ENCODE measurements at places on chromosomes 2 and 18.
A peak's percentile ranks its signal among the peaks of the same experiment; 100 is the strongest.

GRCh38 chr2:78977661-78978145, 47.8 kb upstream of the REG3G start:
- DNase-seq: no peak

DNA sequence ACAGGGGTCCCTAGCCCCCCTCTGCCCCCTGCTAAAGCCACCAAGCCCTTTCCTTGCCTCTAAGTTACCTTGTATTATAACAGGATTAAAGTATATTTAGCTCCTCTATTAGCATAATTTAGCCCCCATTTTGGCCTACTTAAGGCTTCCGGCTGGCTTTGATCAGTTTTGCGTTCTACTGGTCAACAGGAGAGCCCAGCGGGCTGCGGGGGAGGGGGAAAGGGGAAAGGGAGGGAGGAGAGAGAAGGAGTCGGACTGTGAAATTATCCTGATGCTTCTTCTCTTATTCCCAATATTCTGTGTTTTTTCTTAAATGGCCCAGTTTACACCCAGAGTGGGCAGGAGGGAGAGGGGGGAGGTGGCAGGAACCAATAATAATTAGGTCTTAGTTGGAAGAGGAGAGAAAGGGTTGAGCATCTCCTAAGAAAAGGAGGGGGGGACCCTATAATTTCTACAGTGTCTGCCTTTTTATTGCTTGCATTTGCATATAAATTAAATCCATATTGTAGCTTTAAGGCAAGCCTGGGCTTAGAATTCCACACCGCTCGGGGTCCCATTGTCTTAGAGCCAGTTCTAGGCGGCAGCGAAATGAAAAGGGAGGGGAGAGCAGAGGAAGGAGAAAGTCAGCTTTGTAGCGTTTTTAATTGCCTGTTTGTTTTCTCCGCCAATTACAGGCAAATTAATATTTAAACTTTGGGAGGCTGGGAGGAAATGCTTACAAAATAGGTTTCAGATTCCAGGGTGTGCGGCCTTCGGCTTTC, 39.6 kb downstream of the EN1 start:
- DNase-seq: no peak

GRCh38 chr2:224882291-224883171, 159.7 kb downstream of the DOCK10 start:
- no peak for DNase-seq

DNA sequence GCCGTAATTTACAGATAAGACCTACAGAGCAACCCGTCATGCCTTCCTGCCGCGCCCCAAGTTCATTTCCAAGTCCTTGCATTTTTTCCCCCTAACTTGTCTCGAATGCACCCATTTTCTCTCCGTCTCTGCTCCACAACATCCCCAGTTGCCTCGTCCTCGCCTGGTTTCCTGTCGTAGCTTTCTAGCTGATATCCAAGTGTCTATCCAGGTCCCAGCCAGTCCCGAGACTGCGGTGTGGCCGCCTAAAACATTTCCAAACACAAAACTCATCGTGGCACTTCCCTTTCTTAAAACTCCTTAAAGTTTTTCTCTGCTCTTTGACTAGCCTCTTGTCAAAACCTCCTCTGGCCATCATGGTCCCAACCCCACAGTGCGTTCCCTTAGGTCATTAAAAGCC, 1.2 kb upstream of the BARD1 start:
- no peak for DNase-seq

GRCh38 chr18:37334631-37335408, 230.8 kb downstream of the CELF4 start:
- DNase-seq: no peak

DNA sequence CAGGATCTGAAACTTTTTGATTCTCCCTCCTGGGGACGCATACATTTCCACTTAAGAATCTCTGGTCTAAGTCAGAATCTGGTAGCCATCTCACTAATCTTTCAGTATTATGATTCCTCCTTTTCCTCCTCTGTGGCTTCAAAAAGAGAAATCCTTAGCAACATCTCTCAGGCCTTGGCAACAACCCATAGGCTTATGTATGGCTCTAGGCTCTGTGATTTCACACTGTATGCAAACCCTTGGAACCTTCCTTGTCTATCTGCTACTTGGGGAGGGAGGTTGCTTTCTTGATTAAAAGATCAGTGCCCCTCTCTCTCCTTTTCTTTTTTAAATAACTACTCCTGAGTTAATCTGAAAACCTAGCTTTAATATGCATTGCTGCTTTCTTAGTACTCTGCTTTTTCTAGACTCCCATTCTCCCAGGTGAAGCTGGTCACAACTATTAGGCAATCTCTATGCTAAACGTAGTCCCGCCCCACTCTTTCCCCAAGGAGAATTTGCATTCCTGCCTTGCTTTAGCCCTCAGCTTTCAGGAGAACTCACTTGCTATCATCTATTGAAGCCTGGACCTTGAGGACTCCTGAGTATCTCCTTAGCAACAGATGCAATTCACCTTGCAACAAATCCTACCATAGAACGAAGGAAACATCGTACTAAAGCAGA, 72.2 kb upstream of the L3MBTL4 start:
- DNase-seq: no peak

GRCh38 chr2:88429929-88430328, 22.6 kb downstream of the FOXI3 start:
- no peak for DNase-seq

DNA sequence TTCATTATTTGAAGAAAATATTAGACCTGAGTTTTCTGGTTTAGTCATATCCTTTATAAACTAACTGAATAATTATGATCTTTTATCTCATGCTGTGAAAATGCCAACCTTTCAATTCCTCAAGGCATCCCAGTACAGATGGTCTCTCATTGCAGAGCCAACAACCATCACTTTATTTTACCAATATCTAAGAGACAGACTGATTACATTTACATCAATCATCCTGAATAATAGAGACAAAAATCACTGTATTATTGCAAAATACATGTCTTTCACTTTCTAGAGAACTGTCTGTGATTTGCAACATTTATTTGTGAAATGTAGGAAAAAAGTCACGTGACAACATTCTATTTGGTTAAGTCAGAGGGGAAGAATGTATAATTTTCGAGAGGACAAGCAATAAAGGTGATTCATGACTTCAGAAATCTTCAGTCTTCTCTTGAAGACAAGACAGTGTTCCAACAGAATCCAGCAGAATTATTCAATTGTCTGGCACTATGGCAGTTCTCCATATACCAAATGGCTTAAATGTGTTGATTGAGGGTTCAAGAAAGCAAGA, 503.6 kb upstream of the SYT4 start:
- no peak for DNase-seq

- DNase-seq: no peak
These were observed 44.5 kb upstream of the MYCN start for GRCh38 chr2:15895615-15896469.

- DNase-seq: no peak
These were observed 282.2 kb upstream of the ST6GAL2 start for GRCh38 chr2:107168141-107168540.

DNA sequence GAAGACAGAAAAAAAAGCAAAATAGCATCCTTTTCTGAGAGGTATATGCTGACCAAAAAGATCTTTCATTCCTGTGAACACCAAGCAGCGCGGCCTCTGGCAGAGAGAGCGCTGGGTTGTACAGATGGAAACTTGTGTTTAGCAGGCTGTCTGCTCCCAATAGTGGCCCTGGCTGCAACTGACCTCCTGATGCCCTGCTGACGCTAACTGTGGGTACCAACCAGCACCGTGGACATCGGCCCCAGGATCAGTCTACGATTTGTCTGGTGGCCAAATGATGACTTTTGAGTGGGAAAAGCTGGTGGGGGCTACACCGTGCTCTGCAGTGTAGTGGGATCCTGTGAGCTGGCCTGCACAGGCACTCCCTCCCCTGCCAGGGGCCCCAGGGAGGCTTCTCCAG, 15.7 kb downstream of the COA5 start:
- no peak for DNase-seq

GRCh38 chr2:218125095-218125494, 733 bp upstream of the CXCR2 start:
- DNase-seq: no peak

DNA sequence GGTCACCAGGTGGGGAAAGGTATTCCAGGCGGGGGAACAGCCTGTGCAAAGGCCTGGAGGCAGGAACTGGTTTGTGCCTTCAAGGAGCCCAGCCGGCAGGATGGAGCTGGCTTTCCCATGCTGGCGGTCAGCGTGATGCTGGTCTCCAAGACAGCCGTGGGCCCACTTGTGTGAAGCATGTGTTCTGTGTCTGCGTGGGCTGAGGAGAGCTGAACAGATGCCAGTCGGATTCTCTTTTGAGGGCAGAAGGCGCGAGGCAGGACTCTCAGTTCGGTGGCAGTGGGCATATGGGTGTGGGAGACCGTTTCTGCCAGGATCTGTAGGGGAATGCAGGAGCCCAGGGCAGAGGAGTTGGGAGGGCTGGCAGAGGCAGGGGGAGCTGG, 191.6 kb downstream of the TWIST2 start:
- no peak for DNase-seq

GRCh38 chr18:21960189-21960588, 209.2 kb upstream of the GATA6 start:
- DNase-seq: no peak

GRCh38 chr2:118179445-118179844, 91.2 kb downstream of the INSIG2 start:
- DNase-seq: no peak

DNA sequence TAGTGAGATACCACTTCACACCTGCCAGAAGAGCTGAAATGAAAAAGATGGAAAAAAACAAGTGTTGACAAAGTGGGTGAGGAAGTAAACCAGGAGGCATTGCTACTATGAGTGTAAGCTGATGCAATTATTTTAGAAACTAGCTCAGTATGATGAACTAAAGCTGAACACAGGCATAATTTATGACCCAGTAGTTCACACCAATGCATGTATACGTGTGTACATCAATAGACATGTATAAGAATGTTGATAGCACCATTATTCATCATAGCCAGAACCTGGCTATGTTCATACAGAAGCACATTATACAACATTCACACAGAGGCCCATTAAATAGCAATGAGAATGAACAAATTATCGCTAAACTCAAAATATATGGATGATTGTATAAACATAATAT, 83.1 kb upstream of the SPOPL start:
- DNase-seq: no peak

GRCh38 chr18:12038082-12038638, 55.5 kb upstream of the ANKRD62 start:
- DNase-seq: no peak

- DNase-seq: no peak
These were observed 204.8 kb downstream of the MBD2 start for GRCh38 chr18:54019641-54020040.

- no peak for DNase-seq
These were observed 629.6 kb upstream of the FANCL start for GRCh38 chr2:58870704-58871103.

DNA sequence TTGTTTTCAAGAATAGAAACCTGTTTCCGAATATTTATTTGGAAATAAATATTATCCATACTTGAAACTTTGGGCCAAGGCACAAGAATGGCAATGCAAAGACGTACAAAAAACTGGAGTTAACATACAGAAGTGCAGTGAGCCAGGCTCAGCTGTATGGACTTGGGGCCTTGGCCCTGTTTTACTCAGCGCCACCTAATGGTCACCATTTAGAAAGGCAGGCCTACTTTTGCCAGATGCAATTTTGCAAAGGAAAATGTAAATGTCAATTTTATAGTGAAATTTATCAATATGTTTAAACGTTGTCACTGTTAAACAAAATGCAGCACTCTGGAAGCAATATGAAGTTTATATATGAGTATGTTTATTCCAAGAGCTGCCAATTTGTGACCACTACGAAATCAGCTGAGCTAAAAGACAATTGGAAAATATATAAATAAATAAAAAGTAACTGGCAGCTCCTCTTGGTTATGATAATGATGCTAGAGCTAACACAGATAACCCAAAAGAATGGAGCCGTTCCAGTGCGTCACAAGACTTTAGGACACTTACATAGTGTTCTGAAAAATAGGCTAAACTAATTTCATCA, 155.0 kb downstream of the ARHGAP15 start:
- peak; percentile 50 for DNase-seq

- no peak for DNase-seq
These were observed 195.2 kb downstream of the SLC8A1 start for GRCh38 chr2:40256649-40257048.

DNA sequence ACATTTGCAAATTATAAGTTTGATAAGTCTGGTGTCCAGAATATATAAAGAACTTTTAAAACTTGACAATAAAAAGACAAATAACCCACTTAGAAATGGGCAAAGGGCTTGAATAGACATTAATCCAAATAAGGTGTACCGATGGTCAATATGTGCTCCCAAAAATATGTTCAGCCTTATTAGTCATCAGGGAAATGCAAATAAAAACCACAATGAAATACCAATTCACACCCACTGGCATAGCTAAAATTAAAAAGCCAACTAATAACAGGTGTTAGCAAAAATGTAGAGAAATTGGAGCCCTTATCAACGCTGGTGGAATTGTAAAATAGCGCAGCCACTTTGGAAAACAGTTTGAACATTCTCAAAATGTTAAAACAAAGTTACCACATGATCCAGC, 79.0 kb upstream of the SCG2 start:
- no peak for DNase-seq

DNA sequence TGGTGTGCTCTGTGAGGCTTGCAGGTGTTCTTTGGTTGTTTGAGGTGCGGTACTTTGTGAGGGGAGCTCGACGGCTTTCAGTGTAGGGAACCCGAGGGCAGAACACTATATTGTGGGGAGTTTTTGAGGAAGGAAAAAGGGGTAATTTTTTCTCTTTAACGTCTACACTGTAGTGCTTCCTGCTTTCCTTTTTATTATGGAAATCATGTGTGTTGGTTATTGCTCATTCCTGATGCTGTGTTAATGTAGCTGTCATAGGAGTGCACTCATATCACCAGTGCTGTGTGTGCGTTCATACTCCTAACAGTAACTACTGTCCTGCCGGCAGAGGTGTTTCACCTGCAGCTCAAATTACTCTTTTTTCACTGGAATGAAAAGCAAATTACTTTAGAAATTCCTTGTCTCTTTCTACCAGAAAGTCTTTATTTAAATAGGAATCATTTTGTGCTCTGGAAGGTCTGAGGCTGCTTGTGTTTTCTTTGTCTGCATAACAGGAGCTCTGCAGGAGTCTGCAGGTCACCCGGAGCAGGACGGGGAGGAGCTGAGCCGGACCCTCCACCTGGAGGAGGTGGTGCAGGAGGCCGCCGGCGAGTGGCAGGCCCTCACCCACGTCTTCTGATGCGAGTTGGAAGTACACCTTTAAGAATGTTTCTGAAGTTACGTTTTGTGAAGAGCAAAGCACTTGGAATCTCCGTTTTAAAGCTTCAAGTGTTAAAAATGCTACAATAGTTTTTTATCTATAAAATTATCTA, 145.5 kb downstream of the ZNF236 start:
- no peak for DNase-seq

DNA sequence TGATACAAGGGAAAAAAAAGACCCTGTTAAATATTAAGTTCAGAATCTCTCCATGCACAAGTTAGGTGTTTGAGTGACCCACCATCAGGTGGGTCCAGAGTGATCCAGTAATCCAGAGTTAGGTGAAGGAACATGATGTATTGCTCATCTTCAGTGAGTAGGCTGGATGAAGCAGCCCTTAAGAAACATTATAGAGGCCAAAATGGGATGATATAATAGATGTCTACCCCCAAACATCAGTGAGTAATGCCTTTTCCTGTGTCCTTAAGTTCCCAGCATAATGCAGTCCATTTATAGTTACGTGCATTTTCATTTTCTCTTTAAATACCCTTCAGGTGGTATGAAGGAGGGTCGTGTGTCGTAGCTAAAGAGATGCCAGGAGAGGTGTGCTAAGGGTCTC, 89.6 kb downstream of the MAP4K4 start:
- DNase-seq: no peak

GRCh38 chr2:126655051-126655450, 907 bp upstream of the GYPC start:
- DNase-seq: no peak
